ENCODE measurements at places on chromosomes 3 and 15. TPM values are rescaled to one million over a fixed set of nuclear protein-coding genes. Genes with fewer than 3 reads are reported as not detected.

Gene RHOV
- 5.2 TPM for polyA plus RNA-seq

Gene ACKR4
- polyA plus RNA-seq, result 2.0 TPM

Gene TMCC1
- 10.3 TPM for polyA plus RNA-seq

Gene CKMT1B
- 153 TPM for polyA plus RNA-seq

Gene TJP1
- 28.0 TPM for polyA plus RNA-seq

Gene RASGRP1
- polyA plus RNA-seq, result 3.6 TPM

Gene CLDN18
- 0.10 TPM for polyA plus RNA-seq

Gene UBE2E2
- polyA plus RNA-seq, result 10.7 TPM

Gene ESYT3
- 0.23 TPM for polyA plus RNA-seq

Gene PLA2G4D
- polyA plus RNA-seq, result under 0.01 TPM

- no peak for DNase-seq
Observed at GRCh38 chr15:65198571-65198970, 12.7 kb downstream of the CILP start.

GRCh38 chr3:133620066-133620784 is 41.5 kb downstream of the TOPBP1 start:
- DNase-seq, result no peak

- DNase-seq, result no peak
Observed at GRCh38 chr3:143628971-143629370, 219.3 kb downstream of the SLC9A9 start.

GRCh38 chr3:23324745-23325144 is 121.6 kb downstream of the UBE2E2 start:
- DNase-seq, result no peak

DNA sequence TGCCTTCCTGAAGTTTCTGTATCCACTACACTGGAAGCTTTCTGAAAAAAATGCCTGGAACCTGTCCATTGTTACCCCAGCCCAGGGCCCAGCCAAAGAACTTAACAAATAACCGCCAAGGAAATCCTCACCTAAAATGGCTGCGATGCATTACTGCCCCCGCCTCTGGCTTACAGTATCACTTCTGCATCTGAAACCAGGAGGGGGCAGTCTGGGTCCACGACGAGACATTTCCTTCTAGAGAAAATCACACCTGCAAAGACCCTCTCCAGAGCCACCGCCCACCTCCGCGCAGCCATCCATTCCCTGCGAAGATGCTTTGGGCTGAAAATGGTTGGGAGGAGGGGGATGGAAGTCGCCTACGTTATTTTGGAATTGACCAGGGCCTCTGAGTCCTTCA is 22.4 kb upstream of the CELF6 start:
- no peak for DNase-seq

DNA sequence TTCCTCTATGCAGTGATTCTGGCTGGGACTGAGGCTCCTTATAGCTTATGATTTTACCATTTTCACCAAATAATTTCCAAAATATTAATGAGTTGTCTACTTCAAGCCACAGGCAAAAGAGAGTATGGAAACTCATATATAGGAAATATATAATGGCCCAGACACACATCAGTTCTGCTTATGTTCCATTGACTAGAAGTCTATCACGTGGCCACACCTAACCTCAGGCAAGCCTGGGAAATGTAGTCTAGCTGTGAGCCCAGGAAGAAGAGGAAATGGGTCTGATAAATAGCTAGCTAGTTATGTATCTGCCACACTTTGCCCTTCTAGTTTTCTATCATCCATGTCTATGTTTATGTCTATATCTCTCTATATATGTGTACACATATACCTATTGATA is 195.1 kb downstream of the OTOL1 start:
- DNase-seq, result no peak

DNA sequence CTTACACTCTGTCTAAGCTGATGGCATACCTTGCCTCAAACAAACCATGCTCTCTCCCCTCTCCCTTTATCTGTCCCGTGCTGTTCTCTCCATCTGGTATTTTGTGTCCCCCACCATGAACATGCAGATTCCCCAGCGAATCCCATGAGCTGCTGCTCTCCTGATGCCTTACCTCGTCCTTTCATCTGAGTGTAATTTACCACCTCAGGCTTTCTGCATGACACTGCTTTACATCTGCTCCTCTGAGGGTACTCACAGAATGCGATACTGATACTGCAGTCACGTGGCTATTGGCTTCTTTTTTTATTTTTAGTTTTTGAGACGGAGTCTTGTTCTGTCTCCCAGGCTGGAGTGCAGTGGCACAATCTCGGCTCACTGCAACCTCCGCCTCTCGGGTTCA is 341.7 kb downstream of the PTPRG start:
- no peak for DNase-seq

DNA sequence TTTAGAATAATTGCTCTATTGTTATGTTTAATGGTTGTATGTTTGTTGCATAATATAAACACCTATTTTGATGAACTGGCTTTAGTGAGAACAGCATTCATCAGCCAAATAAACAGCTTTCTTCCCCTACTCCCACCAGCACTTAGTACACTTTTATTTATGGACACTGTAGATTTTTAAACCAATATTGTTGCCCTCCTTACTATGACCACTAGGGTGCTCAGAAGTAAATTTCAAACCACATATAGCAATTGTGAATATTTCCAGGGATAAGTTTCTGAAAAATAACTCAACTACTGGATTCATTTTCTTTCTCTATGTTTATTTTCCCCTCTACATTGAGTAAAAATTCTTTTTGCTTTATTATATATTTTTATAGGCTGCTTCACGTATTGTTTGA is 84.7 kb upstream of the PTX3 start:
- DNase-seq, result no peak

GRCh38 chr3:123169492-123169929 is 32.2 kb upstream of the SEC22A start:
- no peak for DNase-seq

DNA sequence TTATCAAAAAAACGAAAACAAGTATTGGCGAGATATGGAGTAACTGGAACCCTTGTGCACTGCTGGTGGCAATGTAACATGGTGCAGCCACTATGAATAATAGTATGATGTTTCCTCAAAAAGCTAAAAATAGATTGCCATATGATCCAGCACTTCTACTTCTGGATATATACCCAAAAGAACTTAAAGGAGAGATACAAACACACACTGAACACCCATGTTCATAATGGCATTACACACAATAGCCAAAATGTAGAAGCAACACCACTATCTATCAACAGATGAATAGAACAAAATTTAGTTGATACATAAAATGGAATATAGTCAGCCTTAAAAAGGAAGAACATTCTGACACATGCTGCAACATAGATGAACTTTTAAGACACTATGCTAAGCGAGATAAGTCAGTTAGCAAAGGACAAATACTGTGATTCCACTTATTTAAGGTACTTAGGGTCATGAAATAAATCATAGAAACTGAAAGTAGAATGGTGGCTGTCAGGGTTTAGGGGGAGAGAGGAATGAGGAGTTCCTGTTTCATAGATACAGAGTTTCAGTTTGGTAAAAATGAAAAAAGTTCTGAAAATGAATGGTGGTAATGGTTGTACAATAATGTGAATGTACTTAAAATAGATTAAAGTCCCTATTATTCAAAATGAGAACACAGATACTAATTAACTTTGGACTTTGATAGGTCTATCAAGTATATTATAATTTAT is 59.4 kb upstream of the IMPG2 start:
- DNase-seq, result no peak

GRCh38 chr3:140097874-140098635 is 163.1 kb downstream of the CLSTN2 start:
- DNase-seq, result no peak

GRCh38 chr15:93217343-93217742 is 128.3 kb upstream of the RGMA start:
- DNase-seq, result no peak

DNA sequence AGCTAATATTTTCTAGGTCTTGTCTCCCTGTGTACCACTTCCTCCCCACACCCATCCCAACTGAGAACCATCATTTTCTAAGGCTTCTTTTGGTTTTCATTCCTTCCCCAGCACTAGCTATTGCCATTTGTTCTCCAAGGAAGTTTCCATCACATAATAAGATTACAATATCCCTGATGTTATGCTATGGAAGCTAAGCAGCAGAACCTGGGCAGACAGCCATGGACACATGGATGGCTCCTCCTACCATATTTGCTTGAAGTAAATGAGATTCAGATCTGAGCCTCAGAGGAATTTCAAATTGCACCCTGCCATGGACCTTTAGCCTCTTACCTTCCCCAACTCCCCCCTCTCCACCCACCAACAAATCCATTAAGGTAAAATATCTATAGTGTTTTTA is 31.5 kb downstream of the GASK1A start:
- no peak for DNase-seq

DNA sequence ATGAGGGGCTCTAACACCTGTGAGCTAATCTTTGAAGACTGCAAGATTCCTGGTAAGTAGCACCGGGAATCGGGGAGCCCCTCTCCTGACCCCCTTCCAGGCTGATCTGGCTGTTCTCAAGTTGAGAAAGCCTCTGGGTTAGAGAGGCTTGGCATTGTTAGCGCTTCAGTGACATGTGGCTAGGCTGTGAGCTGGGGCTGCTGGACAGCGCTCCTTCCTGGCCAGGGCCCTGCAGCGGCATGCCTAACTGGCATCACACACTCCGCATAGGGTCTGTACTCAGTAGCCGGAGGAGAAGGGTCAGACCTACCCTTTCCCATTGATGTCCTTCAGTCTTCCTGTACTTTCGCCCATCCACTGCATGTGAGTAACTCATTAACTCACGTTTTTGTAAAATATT is 7.4 kb downstream of the IVD start:
- DNase-seq, result no peak

DNA sequence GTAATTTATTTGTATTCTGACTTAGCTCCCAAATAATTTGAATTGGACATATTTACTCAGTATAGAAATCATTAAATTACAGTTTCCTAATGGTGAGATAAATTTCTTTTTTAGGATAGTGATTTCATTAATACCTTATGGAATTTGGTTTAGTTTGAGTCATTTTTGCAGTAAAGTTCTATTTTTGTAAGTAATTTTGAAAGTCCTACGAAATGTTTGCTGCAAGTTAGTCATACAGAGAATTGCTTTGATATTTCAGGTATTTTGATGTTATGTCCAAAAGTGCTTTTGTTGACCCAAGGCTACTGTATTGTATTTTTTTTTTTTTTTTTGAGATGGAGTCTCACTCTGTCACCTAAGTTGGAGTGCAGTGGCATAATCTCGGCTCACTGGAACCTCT is 41.7 kb downstream of the TCF12 start:
- DNase-seq, result no peak

GRCh38 chr3:59873576-59874230 is 823.9 kb upstream of the CFAP20DC start:
- no peak for DNase-seq

- no peak for DNase-seq
Observed at GRCh38 chr3:28575100-28575745, 226.6 kb upstream of the AZI2 start.

DNA sequence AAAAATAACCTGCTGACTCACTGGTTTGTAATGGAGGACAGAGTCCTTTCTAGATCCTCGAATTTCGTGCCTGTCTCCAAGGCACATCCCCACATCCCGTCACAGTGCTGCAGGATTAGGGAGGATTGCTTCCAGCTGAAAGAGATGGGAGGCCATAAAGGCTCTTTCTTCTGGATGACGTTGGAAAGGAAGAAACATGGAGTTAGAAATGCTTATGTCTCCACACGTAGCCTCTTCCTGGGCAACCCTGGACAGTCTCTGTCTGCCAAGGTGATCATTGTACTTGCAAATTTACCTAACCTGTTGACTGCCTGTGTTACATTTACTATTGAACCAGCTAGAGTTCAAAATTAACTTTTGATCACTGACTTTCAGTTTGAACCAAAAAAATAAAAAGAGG is 27.6 kb upstream of the VILL start:
- no peak for DNase-seq

DNA sequence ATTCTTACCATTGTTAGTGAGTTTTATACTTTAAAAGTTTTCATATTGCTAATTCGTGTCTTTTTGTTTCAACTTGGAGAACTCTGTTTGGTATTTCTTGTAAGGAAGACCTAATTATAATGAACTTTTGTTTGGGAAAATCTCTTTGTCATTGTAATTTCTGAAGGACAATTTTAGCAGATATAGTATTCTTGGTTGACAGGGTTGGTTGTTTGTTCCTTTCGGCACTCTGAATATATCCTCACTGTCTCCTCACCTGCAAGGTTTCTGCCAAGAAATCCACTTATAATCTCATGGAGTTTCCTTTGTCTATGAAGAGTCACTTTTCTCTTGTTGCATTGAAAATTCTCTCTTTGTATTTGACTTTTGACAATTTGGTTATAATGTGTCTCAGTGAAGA is 225.2 kb upstream of the NR2E3 start:
- DNase-seq, result no peak

GRCh38 chr15:81492969-81493645 is 119.1 kb upstream of the TMC3 start:
- no peak for DNase-seq

DNA sequence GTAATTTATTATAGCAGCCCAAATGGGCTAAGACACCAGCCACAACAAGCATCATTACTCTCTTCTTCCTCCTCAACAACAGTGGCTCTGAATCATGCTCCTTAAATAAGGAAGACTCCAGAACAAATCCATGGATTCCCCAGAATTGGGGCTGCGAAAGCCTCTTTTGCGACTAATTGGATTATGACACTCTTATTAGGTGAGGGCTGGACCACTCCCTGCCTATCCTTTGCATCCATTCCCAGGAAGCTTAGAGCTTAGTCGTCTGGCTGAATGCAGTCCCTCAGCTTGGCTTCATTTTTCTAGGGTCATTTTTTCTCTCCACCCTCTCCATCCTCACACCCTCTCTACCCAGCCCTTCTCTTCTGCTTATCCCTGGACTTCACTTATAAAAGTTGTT is 227.7 kb downstream of the ZNF621 start:
- DNase-seq, result no peak

DNA sequence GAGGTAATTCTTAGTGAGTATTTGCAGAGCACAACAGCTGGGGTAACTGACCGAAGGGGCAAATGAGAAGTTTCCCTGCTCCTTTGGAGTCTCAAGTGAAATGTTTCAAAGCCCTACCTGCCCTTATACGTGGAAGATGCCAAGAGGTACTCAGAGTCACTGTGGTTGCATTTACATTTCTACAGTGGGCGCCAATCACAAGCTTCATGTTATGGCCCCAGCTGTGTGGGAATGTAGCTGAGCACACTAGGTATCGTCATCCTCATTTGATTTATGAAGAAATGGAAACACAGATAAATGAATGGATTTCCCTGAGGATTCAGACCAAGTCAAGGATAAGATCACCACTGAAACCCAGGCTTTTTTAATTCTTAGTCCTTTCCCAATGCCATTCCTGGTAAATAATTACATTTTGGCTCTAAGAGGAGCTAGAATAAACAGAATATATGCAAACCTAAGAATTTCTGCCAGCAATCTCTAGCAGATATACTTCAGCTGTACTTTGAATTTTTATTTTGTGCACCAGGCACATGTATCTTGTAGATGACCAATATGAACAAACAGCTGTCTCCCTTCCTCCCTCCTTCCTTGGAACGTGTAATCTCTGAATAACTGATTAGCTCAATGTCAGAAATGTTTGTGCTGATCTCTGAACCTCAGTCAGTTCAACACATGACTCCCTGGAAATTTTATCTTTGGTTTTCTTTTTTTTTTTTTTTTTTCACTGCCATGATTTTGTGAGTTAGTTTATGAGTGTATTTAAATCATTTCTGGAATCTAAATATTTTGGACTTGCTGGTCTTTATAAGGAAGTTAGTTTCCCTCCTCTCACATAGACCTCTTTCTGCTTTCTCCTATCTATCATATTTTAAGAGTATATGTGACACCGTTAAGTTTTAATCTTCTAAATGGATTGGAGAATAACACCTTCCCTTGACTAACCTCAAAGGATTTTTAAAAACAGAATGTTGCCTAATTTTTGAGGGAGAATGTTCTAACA is 69.2 kb downstream of the MAP2K5 start:
- DNase-seq, result no peak
